ENCODE measurements at places on chromosomes 1 and 21.

GRCh38 chr1:168135921-168136708, 615 bp downstream of the GPR161 start:
- DNase-seq, result no peak

- no peak for DNase-seq
Observed at GRCh38 chr1:87119541-87120140, 205.2 kb downstream of the HS2ST1 start.

GRCh38 chr1:42422737-42423136, 33.1 kb downstream of the ZMYND12 start:
- no peak for DNase-seq

DNA sequence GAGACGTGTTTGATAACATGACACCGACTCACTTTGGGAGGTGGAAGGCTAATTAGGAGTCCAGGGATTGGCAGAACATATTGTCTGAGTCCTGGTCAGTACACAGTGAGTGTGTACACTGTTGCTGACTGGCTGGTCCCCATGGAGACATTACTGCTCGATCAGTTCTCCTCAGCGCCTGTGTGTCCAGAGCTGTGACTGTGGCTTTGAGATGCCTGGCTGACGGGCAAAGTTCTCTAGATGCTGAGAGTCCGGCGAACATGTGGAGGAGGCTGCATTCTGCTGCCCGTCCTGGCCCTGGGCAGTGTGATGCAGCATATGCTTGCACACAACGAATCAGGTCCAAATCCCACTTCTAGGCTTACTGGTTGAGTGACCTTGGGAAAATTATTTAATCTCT, 280.1 kb upstream of the ST6GALNAC5 start:
- DNase-seq, result no peak
